ENCODE measurements at places on chromosomes 2 and 18. TPM values are rescaled to one million over a fixed set of nuclear protein-coding genes. Genes with fewer than 3 reads are reported as not detected.

The PTGR3 gene
- total RNA-seq = 11.7 TPM

The TXNDC2 gene
- not detected for total RNA-seq

The NOSTRIN gene
- total RNA-seq = 3.9 TPM

The NEU2 gene
- total RNA-seq = not detected

The LCLAT1 gene
- total RNA-seq = 34.8 TPM

The IMPA2 gene
- 6.1 TPM for total RNA-seq

The ANKRD29 gene
- 1.2 TPM for total RNA-seq

The RESP18 gene
- total RNA-seq = not detected

The ALPI gene
- total RNA-seq = not detected

The APLF gene
- 12.3 TPM for total RNA-seq

The CSRNP3 gene
- total RNA-seq = 246 TPM

The CCDC121 gene
- total RNA-seq = 5.9 TPM

The PRSS56 gene
- total RNA-seq = not detected

Measured in occipital lobe (tissue), 3 donors.